SJSA1 (cell line): ENCODE measurements at places on chromosomes 3 and 15. TPM values are rescaled to one million over a fixed set of nuclear protein-coding genes. Genes with fewer than 3 reads are reported as not detected.
A peak's percentile ranks its signal among the peaks of the same experiment; 100 is the strongest.

IQCF5 gene
- total RNA-seq = not detected in 2 replicates

- DNase-seq = no peak
Observed at GRCh38 chr15:70079888-70080287, 17.8 kb downstream of the TLE3 start.

GRCh38 chr3:65713016-65713415 lies 325.7 kb downstream of the MAGI1 start:
- no peak for DNase-seq

- DNase-seq = peak; percentile 57
Observed at GRCh38 chr3:177525987-177526712, 328.9 kb upstream of the TBL1XR1 start.

DNA sequence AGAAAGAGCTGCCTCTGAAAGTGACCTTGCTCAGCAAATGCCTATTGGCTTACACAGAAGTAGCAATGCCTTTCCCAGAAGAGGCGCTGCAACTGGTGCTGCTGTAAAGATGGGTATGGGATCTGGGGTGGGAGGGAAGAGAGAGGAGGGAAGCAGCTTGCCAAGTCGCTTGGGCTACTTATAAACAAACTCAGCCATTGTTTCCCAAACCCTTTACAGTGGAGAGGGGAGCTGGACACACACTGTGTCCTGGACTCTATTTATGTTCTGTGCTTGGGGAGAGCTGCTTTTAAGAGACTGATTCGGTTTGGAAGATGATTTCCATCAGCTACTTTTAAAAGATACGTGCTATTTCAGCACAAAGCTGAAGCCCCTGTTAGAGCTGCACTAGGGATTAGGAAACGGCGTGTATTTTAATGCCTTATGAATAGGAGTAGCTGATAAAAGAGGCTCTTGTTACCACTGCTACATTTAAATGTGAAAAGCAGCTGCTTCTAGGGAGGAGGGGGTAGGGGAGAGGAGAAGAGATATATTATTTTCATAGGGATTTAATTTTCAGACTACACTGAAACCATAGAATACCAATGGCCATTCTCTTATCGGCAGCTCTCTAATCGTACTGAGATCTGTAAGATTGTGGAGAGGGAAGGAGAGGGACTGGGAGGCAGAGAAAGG lies 440.6 kb downstream of the MCTP2 start:
- no peak for DNase-seq

- peak; percentile 28 for DNase-seq
Observed at GRCh38 chr3:5017925-5018531, 38.8 kb downstream of the BHLHE40 start.

TMC3 gene
- total RNA-seq = 0.03 TPM in 1 of 2 replicates, not detected in the other

WDR49 gene
- not detected in 2 replicates for total RNA-seq

- peak; percentile 38 for DNase-seq
Observed at GRCh38 chr15:80456517-80457492, 52.6 kb downstream of the ARNT2 start.
